ENCODE measurements at places on chromosomes 7 and 10. TPM values are rescaled to one million over a fixed set of nuclear protein-coding genes. Genes with fewer than 3 reads are reported as not detected.

The TAS2R5 gene
- 0.11 TPM for total RNA-seq

The KRIT1 gene
- total RNA-seq, result 43.1 TPM

The TRIM50 gene
- total RNA-seq, result not detected

The GRM3 gene
- not detected for total RNA-seq

The CYP2W1 gene
- not detected for total RNA-seq

The GHRHR gene
- total RNA-seq, result not detected

The GNG11 gene
- 576 TPM for total RNA-seq

The A1CF gene
- total RNA-seq, result not detected

The CLRN3 gene
- 0.33 TPM for total RNA-seq

The FZD1 gene
- 3.3 TPM for total RNA-seq

The FAM24B gene
- 0.76 TPM for total RNA-seq

The GNGT1 gene
- not detected for total RNA-seq

The CTAGE6 gene
- total RNA-seq, result not detected

Data from dermis lymphatic vessel endothelial cell (primary cell).